NCI-H1092 treated with DMSO at 0.1 percent for 48 hours (cell line): ENCODE measurements at places on chromosomes 13 and 19.

DNA sequence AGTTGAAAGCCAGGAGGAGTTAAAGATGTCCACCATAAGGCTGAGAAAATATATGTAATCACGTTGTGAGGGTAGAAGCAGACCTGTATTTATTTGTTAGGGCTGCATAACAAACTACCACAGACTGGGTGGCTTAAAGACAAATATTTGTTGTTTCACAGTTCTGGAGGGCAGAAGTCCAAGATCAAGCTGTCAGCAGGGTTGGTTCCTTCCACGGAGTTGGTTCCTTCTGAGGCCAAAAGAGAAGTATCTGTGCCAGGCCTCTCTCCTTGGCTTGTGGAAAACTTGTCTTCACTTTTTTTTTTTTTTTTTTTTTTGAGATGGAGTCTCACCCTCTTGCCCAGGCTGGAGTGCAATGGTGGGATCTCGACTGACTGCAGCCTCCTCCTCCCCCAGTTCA, 73.7 kb upstream of the SLAIN1 start:
- DNase-seq: no peak

- DNase-seq: no peak
Measured at GRCh38 chr13:56189978-56190377, 950.7 kb upstream of the PRR20A start.

- DNase-seq: no peak
Measured at GRCh38 chr19:34300380-34300779, 46.0 kb downstream of the GARRE1 start.

GRCh38 chr19:43692877-43693276, 22.9 kb upstream of the PLAUR start:
- DNase-seq: no peak

DNA sequence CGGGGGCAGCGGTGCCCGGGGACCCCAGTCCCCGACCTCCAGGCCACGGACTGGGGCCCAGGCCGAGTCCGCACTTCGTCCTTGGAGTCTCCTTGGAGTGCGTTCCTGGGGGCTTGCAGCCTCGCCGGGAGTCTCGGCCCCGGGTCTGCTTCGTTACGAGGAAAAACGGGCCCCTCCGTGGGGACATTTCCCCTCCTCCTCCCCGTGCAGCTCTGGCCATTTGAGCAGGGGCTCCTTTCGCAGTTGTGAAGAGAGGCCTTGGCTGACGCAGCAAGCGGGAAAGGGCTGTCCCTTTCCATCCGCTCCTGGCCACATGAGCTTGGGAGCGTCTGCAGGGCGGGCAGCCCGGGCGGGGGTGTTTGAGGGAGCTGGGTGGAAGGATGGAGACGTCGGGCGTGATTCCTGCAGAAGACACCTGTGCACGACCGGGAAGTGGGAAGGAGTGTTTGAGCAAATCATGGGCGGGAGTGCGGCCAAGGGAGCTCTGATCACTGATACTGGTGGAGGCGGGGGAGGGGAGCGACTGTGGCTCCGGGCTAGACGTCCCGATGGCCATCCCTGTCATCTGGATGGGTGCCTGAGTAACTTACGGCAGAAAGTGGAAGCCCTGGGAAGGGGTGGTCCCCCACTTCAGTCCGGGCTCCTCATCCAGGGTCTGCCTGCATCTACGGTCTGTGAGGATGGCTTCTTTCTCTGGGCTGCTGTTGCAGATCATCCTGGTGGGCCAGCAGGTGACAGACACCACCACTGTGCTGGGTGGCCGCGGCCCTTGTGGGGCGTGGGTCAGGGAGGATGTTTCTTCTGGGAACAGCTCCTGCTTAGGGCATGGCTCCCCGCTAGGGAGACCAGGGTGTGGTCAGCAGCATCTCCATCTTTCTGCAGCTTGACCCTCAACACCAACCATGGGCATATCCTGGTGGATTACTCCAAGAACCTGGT, 736 bp downstream of the GPI start:
- peak; percentile 13 for DNase-seq

DNA sequence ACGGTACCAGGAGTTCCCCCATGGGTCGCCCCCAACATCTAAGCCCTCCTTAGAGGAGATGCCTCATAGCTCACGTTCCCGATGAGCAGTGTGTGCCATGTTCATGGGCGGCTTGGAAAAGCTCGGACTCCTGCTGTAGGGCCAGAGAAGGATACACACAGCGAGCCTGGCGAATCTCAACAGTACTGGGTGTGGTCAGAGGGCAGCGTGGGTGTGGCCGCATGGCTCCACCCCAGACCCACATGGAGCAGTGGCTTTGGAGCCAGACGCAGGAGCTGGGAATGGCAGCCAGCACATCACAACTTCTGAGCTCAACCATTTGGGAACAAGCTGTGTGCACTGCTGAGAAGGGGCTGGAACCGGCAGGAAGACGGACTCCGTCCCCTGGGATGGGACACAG, 15.6 kb downstream of the CAPS start:
- no peak for DNase-seq

- DNase-seq: peak; percentile 85
Measured at GRCh38 chr19:8158411-8159074, 9.2 kb upstream of the FBN3 start.

GRCh38 chr19:39982883-39983282, 11.9 kb downstream of the PSMC4 start:
- no peak for DNase-seq

DNA sequence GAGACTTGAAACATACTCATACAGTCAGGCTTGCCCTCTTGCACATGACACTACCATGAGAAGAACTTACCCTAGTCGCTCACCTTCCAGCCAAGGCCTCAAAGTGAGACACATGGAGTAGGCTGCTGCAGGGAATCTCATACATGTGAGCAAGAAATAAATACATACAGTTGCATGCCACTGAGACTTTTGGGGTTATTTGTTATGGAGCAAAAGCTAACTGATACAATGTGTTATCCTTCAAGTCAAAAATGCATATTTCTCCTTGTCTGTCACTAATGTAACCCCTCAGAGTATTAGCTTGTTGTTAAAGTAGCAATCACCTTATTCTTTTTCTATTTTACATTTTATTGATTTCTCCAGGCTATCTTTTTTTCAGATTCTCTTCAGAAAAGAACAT, 58.1 kb downstream of the FOXO1 start:
- no peak for DNase-seq
